ENCODE measurements at places on chromosomes 5 and 9. TPM values are rescaled to one million over a fixed set of nuclear protein-coding genes. Genes with fewer than 3 reads are reported as not detected.

GRCh38 chr5:88158056-88158455 lies 110.6 kb downstream of the TMEM161B start:
- H3K4me3 ChIP-seq = no peak overlapping the region
- H3K36me3 ChIP-seq = no peaks in the 10 kb centered on the region
- H3K4me1 ChIP-seq = no peaks in the 10 kb centered on the region
- H3K27me3 ChIP-seq = peaks cover 30% of the 10 kb centered on the region
- no peak overlapping the region for H3K27ac ChIP-seq

DNA sequence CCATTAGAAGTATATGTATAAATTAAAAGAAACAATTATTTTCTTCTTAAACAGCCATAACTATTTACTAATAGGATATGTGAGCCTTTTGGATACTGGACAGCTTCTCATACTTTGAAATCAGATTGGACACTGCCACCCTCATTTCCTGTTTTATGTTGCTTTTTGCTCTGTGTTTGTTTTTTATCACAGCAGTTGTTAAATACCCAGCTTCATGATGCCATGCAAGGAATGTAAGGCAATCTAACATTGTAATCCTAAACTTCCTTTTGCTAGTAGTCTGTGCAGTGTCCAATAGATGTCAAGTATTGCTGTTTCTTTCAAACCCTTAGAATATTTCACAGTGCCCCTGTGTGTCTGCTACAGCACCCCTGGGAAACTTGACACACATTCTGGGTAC lies 56.2 kb downstream of the CNTLN start:
- DNase-seq = no peak
- no peaks in the 10 kb centered on the region for H3K36me3 ChIP-seq
- H3K27ac ChIP-seq = no peak overlapping the region
- H3K4me1 ChIP-seq = no peaks in the 10 kb centered on the region

DNA sequence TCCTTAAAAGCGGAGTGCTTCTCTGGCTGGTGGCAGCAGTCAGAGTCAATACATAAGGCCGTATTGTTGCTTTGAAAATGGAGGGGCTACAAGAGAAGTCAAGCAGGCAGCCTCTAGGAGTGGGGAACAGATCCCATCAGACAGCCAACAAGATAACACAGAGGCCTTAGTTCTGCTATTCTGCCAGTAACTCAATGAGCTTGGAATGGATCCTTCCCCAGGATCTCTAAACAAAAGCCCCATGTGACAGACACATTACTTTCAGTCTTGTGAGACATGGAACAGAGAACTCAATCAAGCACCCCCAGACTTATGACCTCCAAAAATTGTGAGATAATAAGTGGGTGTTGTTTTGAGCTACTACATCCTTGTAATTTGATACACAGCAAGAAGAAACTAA lies 158.6 kb downstream of the RFX3 start:
- peaks cover 6% of the 10 kb centered on the region for H3K36me3 ChIP-seq
- no peak overlapping the region for H3K27ac ChIP-seq
- H3K27me3 ChIP-seq = no peaks in the 10 kb centered on the region
- H3K4me3 ChIP-seq = no peak overlapping the region

- no peaks in the 10 kb centered on the region for H3K36me3 ChIP-seq
- peaks cover 28% of the 10 kb centered on the region for H3K4me1 ChIP-seq
- DNase-seq = no peak
Measured at GRCh38 chr5:68403301-68403700, 187.7 kb downstream of the PIK3R1 start.

DNA sequence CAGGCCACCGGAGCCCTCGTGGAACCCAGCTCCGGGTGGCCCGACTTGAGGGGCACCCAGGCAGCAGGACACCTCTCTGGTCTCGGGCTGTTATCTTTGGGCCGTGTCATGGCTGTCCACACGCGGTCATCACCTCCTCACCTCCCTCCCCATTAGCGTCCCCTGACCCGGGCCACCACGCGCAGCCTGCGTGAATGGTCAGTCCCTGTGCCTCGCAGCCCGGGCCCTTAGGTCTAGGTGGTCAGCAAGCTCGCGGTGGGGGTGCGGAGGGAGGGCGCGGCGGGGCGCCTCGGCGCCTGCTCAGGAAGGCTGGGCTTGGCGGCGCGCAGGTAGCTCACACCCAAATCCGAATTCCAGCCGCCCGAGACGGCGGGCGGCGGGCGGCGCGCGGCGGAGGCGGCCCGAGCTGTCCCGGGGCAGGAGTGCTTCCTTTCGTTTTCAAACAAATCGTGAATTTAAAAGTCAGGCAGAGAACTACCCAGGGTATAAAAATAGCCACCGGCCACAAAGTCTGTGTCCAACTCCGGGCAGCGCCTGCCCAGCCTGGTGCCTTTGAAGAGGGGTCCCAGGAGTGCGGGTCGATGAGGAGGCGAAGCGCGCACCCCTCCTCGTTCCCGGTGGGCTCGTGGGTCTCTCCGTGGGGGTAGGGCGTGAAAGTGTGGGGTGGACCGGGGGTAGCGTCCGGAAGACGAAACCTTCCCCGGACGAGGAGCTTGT lies 1.0 kb upstream of the RXRA start:
- H3K27ac ChIP-seq = no peak overlapping the region
- peaks cover 3% of the 10 kb centered on the region for H3K4me1 ChIP-seq
- peak; percentile 40 for DNase-seq

GRCh38 chr9:1637401-1637800 lies 377.7 kb upstream of the SMARCA2 start:
- peaks cover 1% of the 10 kb centered on the region for H3K27me3 ChIP-seq
- H3K27ac ChIP-seq = no peak overlapping the region
- H3K36me3 ChIP-seq = no peaks in the 10 kb centered on the region
- no peak overlapping the region for H3K4me3 ChIP-seq

Gene FBP2
- total RNA-seq = not detected

Gene PHF24
- total RNA-seq = 0.18 TPM

Gene UNC5A
- not detected for total RNA-seq

Gene INSL4
- not detected for total RNA-seq

Gene GABRA6
- total RNA-seq = not detected

Gene TICAM2
- total RNA-seq = 0.87 TPM

Data from activated CD4-positive, alpha-beta T cell treated with anti-CD3 and anti-CD28 coated beads for 36 hours (primary cell).